ENCODE measurements at places on chromosomes 11 and 22.

DNA sequence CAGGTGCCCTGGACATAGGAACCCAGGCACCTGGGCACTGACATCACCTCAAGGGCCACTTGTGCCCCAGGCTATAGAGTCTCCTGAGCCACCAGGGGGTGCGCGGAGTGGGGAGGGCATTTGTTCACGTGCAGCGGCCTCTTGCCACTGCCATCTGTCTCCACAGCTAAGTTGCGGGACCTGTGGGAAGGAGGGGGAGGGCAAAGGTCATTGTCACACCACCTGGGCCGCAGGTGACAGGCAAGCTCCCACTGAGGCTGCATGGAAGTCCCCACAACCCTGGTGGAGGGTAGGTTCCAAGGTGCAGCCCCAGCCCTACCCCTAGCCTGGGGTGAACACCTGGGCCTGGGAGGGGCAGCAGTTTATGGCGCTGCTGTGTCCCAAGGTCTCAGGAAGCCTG lies 79.5 kb downstream of the PIWIL3 start:
- DNase-seq, result peak; percentile 89

- no peak for DNase-seq
These were observed 20.2 kb upstream of the CHKA start for GRCh38 chr11:68141246-68142027.

- no peak for DNase-seq
These were observed 12.7 kb downstream of the LGALS12 start for GRCh38 chr11:63518548-63518947.

DNA sequence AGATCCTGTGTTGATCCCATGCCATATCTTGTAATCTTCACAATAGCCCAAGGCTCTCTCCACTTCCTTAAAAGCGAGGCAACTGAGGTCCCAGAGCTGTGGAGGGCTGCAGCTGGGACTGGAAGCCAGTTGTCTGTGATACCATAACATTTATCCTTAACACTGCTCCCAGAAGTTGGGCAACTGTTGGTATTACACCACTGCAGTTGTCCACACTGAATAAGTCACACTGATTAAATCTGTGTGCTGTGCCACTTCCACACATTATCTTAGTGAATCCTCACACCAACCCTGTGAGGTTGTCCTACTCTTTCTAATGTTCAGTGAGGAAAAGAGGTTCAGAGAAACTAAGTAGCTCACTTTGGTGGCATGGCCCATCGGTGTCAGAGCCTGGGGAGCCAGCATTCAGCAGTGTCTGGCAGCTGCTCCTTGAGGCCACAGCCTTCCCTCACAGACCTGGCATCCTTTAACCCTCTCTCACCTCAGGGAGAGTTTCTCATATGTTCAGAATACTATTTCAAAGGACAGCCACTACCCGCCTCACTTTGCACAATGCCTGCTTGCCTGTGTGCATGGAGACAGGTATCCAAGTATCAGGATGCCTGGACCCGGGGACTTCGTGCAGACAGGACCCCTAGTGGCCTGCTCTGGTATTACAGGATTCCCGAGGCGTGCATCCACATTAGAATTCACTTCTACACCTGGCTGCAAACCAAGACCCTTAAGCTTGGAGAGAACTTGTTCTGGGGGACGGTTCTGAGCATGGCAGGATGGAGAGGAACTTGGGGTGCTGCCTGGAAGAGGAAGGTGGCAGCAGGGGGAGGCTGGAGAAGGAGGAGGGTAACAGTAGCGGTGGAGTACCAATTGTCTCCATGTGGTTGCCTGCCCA lies 221.9 kb upstream of the TBCEL start:
- DNase-seq, result no peak

GRCh38 chr11:121351083-121351630 lies 58.6 kb downstream of the SC5D start:
- no peak for DNase-seq

DNA sequence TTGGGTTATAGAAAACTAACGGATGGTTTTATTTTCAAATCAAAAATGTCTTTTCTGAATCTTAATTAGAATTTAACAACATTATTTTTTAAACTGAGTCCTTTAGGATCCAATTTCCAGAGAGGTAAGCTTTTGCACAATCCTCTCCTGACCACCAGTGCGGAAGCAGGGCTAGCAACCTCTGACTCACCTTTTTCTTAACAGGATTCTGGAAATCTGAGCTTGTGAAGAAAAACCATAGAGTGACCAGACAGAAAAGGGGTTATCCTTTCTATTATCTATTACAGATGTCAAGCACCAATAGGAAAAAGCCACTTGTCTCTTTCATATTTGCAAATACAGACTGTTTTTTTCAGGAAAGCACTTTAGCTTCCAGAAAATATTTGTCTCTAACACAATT lies 25.3 kb downstream of the ALG9 start:
- no peak for DNase-seq

GRCh38 chr22:24695561-24696511 lies 78.7 kb downstream of the PIWIL3 start:
- peak; percentile 88 for DNase-seq

- no peak for DNase-seq
These were observed 5.7 kb downstream of the CBLIF start for GRCh38 chr11:59839615-59840014.
